ENCODE measurements at places on chromosomes 3 and 15.
A peak's percentile ranks its signal among the peaks of the same experiment; 100 is the strongest.

GRCh38 chr3:47824541-47825473 lies 21.9 kb downstream of the DHX30 start:
- DNase-seq = peak; percentile 50

- DNase-seq = no peak
Observed at GRCh38 chr3:13006216-13006990, 66.8 kb downstream of the IQSEC1 start.

- no peak for DNase-seq
Observed at GRCh38 chr15:69657626-69658025, 205.0 kb downstream of the RPLP1 start.

DNA sequence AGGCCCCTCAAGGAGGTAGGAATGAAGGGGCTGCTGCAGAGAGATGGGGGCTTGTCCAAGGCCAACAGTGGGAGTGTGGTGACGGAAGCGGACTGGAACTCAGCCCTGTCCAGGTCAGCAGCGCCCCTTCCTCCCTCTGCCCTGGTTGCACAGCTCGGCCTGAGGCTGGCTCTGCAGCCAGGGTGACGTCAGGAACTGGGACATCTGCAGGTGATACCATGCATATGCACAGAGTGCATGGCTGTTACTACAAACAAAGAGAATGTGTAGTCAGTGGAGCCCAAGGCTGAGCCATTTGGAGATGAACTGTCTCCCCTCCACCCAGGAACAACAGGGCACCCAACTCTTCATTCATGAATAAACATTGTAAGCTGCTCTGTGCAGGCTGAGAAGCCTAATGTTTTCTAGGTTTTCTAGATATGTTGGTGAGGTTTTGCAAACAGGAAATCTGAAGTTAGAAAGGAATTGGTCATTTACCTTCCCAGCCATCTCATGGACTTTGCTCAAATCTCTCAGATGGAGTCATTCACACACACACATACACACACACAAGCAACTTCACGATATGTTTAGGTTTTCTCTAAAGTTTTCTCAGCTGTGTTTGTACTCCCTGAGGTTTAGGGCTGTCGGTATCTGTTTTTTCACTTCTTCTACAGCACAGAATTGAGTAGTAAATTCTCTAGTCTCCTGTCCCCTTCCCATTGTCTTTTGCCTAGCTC lies 117.2 kb downstream of the TLE3 start:
- no peak for DNase-seq

DNA sequence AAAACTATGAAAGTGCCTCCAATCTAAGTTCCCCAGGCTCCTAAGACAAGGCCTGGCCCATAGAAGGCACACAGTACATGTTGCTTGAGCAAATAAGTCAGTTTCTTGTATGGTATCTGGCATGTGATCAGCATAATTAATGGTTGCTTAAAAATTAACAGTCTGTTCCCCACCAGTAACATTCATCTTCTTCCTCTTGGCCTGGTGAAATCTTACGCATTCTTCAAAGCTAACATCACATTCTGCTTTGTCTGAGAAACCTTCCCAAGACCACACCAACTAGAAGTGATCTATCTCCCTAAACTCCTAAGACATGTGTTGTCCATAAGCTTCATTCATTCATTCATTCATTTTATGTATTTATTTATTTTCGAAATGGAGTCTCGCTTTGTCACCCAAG lies 48.1 kb downstream of the LIPC start:
- no peak for DNase-seq

DNA sequence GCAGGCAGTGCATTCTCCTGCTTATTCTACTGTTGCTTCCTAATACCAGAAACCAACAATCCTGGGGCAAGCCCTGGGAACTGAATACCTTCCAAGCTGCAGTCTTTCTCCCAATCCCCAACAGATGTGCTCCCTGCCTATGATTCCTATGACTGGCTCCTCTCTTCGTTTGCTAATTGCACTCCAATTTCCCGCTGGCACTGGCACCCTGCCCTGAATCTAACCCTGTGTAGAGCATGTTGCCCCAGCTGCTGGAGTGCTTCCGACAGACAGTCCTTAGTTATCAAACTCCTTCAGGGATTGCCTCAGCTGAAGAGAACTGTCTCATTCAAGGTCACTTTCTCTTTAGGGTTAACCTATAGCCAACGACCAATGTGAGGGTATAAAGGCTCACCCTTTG lies 214.1 kb downstream of the NECTIN3 start:
- DNase-seq = no peak

GRCh38 chr15:92226020-92226612 lies 167.6 kb upstream of the ST8SIA2 start:
- no peak for DNase-seq

- DNase-seq = no peak
Observed at GRCh38 chr3:173078525-173078924, 62.5 kb downstream of the SPATA16 start.

- no peak for DNase-seq
Observed at GRCh38 chr3:176926034-176926433, 271.2 kb downstream of the TBL1XR1 start.

DNA sequence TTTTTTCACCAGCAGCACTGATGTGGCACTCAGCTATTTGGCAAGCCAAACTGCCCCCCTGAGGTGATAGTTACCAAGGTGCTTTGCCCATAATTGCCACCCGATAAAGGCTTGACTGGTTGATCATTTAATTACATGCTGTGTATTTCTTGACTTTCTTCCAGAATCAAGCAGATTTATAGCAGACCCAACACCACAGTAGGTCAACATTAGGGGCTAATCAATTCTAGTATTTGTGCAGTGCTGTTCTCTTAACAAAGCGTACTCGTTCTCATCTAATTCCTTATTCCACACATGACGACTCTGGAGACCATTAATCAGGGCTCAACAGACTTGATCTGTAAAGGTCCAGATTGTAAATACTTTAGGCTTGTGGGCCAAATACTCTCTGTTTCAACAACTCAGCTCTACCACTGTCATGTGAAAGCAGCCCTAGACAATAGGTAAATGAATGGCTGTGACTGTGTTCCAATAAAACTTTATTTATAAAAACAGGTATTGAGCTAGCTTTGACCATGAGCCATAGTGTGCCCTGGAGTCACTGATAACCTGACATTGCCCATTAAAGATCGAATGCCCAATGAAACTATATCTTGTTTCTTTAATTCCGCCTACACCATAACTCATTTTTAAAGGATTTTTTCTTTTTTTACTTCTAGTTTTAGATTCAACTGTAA lies 119.1 kb upstream of the TMC3 start:
- no peak for DNase-seq

DNA sequence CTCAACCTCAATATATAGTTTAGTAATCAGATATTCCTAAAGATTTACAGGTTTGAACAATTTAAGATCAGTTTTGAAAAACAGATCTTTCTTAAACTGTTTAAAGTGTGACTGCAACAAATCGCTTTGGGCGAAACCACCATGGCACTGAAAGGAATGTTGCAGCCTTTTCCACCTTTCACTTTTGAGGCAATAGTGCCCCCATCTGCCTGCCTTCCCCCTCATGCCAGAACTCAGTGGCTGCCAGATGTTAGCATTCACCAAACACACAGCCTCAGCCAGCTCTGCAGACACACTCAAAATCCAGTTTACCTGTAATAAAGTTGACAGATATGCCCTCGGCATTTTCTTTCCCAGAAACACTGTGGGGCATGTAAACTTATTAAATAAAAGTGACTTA lies 3.3 kb downstream of the LYSMD4 start:
- no peak for DNase-seq

DNA sequence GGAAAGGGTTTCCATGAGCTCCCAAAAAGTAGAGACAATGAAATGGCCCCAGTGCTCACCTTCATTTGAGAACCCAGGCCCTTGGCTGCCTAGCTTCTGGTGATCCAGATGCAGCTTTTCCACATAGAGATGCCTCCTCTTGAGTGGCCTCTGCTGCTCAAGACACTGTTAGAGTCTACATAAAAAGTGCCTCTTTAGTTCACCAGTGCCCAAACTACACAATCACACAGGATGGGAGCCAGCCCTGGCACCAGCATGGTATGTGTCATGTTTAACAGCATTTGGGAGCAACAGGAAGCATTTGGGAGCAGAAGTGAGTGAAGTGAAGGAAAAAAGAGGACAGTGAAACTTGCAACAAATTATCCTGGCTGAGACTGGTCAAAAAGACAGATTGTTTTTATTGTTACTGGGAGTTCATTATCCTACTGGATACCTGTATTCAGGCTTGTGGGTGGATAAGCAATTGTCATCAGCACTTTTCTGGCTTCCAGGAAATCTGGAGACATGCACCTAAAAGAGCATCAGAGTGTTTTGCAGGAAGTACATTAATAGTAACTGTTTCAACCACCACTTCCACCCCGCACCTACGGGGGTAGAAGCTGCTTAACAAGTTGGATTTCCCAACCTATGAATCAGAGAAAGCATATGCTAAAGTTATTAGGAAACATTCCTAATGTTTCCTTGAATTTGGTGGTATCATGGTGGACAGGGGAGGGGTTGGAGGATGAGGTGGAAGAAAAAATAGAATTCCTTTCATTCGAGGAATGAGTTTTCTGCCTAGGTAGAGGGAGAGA lies 416.2 kb downstream of the IGSF11 start:
- no peak for DNase-seq

GRCh38 chr15:70342141-70342540 lies 244.4 kb upstream of the TLE3 start:
- DNase-seq = no peak

- DNase-seq = no peak
Observed at GRCh38 chr15:67076147-67076843, 10.9 kb downstream of the SMAD3 start.

- no peak for DNase-seq
Observed at GRCh38 chr3:186385856-186386602, 24.0 kb upstream of the DGKG start.

All from stimulated activated CD8-positive, alpha-beta memory T cell treated with anti-CD3 and anti-CD28 coated beads, Interleukin-2, amount 100 ng/mL, for 1 hour (primary cell).